ENCODE measurements at places on chromosomes 6 and 20. TPM values are rescaled to one million over a fixed set of nuclear protein-coding genes. Genes with fewer than 3 reads are reported as not detected.

The GMPR gene
- 1.9 TPM for total RNA-seq

DNA sequence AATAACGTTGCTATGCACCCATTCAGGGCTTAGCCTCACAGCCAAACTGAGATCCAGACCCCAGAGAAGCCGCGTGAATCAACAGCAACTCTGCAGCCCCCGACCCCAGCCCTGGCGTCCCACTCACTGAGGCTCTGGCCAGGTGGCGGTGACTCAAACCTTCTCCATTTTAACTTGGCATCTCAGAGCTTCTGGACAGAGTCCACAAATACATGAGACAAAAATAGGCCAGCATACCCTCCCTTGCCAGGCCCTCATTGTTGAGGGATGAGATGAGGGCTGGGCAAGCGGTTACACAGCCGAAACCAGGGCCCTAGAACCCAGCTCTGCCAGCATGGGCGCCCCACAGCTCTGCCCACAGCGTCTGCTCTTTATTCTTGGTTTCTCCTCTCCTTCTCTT, 118.4 kb downstream of the MYLK4 start:
- no peak for DNase-seq

- DNase-seq: no peak
Measured at GRCh38 chr20:829551-829950, 4.0 kb upstream of the FAM110A start.

DNA sequence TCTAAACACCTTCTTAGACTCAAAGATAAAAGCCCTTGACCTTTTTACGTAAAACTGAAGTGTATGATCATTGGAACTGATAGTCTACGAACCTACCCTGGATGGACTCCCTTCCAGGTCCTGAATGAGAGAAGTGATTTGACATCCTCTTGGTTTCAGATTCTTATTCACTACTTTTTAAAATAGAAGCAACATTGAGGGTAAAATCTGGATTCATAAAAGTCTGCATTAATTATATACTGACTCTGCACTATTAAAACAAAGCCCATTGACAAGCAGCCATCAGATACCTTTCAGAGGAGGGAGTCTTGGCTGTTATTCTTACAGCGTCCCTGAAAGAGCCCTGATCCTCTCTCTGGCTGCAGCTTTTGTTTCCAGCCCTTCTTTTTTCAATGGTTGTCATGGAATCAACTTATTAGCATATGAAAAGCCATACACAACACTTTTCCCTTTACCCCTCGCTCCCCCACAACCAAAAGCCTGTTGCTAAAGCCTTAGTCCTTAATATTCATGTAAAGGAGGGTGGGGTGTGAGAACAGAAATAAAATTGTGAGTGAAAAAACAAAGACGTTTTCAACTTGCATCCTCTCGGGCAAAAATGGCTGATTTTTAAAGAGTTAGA, 270.0 kb upstream of the MARCKS start:
- no peak for DNase-seq

DNA sequence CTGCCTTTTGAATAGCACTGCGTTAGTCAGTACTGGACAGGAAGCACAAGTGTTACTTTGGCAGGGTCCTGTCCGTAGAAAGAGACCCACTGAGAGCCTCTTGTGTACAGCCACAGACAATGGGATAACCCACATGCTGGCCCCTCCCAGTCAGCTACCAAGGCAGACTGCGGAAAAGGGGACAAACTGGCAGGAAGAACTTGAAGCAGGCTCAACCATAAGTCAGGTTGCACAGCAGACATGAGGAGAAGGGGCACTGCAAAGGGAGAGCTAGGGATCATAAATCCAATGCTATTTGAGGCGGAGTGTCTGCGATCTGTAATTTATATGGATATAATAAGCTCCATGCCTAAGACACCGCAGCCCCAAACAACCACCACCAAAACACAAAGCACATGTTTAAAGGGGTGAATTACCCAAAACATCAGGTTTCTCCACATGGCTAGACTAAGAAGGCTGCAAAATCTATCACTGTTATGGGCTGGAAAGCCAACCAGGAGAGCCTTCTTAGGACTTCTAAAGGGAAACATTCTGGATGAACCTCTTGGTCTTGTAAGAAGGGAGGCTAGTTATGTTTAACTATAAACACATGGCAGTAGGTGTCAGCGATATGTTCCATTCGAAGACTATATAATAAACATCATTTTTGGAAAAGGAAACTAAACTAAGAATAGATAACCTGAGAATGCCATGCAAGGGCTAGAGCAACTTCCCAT, 141.7 kb downstream of the BACH2 start:
- DNase-seq: no peak

DNA sequence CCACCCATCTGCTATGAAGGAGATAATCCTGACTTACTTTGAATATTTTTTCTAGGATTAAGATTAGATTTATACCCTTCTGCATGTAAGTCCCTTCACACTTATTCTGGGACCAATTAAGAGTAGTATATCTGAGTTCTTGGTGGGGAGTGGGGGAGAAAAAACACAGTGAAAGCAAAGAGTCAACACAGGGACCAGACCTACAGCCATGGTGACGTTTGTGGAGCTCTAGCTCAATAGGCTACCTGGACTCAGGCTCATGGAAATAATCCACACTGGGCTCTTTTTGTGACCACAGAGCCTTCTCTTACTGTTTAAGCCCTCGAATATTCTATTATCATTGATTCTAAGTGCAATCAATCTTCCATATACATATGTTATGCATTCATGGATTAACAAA, 491.4 kb downstream of the LMBRD1 start:
- DNase-seq: no peak
